Inflammatory macrophage treated with lipopolysaccharide for 1 hour (primary cell): ENCODE measurements at places on chromosomes 2 and 18.

DNA sequence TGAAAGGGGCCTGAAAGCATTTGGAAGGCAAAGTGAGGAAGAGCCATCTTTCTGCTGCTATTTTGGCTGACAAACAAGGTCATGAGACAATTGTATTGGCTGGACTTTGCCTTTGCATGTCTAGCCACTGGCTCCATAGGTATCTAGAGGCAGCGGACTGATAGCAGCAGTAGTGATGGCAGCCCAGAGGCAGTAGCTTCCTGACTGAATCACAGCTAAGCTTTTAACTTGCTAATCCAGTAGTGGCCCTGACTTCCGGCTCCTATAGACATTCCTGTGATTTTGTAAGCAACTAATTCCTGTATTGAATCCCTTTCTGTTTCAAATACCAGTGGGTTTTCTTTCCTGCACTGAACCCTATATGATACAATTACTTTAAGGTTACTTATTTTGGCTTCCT lies 69.8 kb upstream of the PDE1A start:
- no peak for DNase-seq

- DNase-seq, result no peak
Observed at GRCh38 chr2:42450136-42450535, 43.6 kb downstream of the KCNG3 start.

GRCh38 chr2:207188626-207189419 lies 23.1 kb upstream of the KLF7 start:
- DNase-seq, result no peak

DNA sequence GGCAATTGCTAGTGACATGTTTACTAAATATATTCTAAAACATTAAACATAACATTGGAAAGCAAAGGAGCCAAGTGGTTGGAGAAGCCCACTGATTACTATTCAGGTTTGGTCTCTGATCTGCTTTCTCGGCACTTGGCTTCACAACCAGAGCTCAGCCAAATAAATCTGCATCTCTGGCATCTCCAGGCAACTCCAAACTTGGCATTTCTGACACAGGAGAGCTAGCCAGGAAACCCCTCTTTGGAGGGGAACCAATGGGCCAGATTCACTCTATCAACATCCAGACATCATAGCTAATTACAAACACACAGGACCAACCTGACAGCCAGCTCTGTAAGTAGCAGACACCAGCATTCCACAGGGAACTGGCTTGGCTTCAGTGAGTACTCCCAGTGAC lies 150.3 kb upstream of the ETAA1 start:
- no peak for DNase-seq

DNA sequence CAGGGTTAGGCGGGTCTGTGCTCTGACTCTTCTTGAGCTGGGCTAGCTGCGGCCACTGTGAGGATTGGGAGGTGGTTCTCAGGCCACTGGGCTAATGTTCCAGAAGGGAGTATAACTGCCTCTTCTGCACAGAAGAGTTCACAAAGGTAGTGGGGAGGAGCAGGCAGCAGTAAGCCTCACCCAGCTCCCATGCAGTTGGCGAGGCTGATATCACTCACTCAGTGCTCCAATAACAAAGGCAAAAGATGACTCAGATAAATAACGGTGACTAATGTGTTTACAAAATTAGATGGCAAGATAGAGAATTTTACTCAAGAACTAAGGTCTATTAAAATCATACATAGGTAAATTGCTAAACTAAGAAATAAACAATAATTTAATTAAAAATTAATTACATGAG lies 174.2 kb upstream of the TMEM200C start:
- no peak for DNase-seq

DNA sequence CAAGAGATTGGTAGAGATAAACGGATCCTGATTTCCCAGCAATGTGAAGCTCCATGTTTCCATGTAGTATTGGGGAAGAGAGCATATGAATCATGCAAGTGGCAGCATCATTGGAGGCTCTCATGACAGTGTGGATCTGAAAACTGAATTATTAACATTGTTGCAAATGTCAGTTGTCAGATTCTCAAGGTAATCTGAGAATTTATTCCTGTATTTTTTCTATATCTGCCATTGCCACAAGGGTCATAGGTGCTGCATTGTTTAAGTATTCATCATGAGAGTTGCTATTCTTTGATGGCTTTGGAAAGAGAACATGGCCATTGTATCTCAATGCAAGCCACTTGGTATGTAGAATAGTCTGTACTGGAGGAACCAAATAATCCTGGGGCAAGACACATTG lies 1217.0 kb upstream of the ZEB2 start:
- no peak for DNase-seq

- DNase-seq, result no peak
Observed at GRCh38 chr2:45496869-45497268, 114.2 kb downstream of the SRBD1 start.

DNA sequence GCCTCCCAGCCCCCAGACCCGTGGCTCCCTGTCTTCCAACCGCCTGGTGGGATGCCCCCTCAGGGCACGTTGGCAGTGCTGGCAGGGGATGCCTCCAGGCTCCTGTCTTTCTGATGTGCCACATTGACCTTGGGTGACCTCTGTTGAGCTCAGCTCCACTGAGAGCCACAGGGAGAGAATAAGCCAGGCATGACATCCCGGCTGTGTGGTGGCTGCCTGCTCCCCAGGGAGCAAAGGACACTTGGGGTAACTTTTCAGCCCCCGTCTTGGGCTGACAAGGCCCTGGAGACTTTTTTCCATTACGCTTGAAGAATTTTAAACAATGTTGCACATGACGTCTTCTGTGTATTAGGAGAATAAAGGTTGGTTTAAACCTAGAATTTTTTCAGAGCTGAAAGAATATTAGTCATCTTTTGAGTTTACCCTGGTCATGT lies 246.0 kb downstream of the TSN start:
- DNase-seq, result no peak
